ENCODE measurements at places on chromosomes 2 and 18. TPM values are rescaled to one million over a fixed set of nuclear protein-coding genes. Genes with fewer than 3 reads are reported as not detected.
A peak's percentile ranks its signal among the peaks of the same experiment; 100 is the strongest.

Gene TUBB8B
- total RNA-seq, result not detected

DNA sequence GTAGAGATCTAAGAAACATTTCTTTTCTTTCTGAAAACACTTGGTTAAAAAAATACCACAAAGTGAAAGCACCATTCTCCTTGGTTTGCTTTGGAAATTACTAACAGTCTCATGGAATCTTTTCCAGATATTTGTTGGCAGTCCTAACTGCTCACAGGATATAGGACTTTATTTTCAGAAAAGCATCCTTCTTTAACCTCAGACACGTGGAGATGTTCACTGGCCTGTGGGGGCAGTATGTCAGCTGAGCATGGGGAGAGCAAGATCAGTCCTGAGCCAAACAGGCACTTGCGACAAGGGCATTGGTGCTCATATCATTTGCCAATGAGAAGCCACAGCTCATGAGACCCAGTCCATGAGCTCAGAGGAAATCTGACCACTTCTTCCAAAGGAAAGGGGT is 371.9 kb downstream of the NBAS start:
- DNase-seq, result no peak

- DNase-seq, result no peak
These were observed 253.2 kb downstream of the TTC32 start for GRCh38 chr2:19648583-19648982.

Gene AMER3
- not detected for total RNA-seq

- DNase-seq, result peak; percentile 7
These were observed 165.6 kb downstream of the KLHL29 start for GRCh38 chr2:23550553-23550952.

GRCh38 chr2:128531856-128532255 is 213.2 kb upstream of the HS6ST1 start:
- DNase-seq, result peak; percentile 30

DNA sequence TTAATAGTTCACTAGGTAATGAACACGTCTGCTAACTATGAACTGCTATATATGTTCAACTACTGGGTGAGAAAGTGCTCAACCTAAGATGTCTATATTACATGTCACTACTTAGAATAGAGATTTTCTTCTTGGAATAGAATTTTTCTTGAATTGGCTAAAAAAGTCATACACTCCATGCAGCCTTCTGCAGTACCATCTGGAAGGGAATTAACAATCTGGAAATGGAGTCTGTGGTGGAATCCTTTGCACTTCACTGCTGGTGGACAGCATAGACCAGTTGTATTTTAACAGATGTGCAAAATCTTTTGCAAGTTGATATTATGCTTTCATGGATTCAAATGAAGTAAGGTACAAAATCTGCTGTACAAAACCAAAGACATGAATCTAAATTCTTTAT is 799.6 kb downstream of the KCNJ3 start:
- no peak for DNase-seq

Gene BMP10
- not detected for total RNA-seq

DNA sequence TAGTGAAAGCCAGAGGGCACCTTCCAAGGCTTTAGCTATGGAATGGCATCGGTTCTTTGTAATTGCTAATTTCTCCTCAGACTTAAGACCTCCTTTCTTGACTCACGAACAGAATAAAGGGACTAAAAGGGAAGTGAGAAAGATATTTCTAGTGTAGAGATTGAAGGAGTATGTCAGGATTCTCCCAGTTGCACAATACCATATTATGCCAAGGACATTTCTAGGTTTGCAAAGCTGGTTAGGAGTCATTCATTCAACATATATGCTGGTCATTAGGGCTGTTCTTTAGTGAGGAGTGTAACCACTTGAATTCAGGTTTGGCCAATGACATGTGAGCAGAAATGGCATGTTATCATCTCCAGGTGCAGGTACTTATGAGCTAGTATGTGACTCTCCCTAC is 7.4 kb downstream of the REEP1 start:
- DNase-seq, result no peak

GRCh38 chr2:223075301-223076270 is 23.6 kb downstream of the KCNE4 start:
- no peak for DNase-seq

DNA sequence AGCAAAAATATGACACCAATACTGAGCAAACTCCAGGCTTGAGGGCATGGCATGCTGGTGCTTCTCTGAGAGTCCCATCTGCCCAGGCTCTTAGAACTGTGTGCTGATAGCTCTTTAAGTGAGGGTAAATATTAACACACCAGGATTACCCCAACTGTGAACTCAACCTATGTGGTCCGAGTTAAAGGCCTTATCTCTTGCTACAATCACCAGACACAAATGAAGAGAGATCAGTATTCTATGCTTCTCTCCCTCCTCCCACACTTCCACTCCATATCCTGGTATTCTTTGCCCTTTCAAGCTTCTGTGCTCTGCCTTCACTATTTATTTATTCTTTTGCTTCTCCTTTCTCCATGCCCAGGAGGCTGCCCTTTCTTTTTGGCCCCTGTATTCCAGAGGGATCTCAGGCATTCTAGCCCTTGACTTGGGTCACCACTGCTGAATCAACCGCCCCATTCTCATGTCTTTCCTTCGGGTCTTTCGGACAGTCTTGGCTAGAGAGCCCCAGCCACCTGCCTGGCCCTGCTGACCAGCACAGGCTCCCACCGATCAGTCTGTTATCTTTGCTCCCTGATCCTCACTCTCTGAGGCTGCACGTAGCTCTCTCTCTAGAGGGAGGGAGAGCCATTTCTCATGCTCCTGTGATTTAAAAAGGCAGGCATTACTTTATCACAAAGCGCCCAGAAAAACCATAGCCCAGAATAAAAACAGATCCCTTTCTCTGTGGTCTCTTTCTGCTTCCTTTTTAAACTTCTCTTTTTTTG is 17.2 kb upstream of the HK2 start:
- no peak for DNase-seq

DNA sequence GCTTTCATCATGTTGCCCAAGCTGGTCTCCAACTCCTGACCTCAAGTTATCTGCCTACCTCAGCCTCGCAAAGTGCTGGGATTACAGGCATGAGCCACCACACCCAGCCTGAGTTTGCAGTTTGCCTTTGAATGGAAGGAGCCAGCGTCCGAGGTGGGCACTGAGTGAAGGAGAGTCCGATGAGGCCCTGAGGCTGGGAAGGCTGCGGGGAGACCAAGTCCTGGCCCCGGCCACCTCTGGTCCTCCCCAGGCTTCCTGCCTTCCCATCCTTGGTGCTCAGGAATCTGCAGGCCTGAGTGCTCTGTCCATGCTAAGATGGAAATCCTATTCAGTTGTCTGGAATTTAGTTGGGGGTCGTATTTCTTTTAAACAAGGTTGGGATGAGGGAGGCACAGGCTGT is 82.9 kb downstream of the SMIM21 start:
- no peak for DNase-seq

Gene KYNU
- total RNA-seq, result 0.26 TPM

DNA sequence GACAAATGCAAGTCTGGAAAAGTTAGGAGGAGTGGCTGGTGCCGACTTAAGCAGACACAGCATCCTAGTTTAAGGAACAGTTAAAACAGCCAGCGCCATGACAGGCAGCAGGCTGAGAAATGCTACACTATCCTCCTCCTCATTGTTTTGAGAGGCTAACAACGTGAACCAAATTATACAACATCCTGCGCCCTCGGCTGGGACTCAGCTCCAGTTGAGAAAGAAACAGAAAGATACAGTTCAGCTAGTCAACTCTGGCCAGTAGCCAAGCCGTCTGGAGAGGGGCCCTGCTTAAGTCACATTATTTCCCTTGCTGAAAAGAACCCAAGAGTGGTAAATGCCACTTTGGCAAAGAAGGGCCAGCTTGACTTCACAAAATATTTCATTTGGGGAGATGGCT is 90.2 kb downstream of the BCL11A start:
- DNase-seq, result no peak

Gene LIPG
- total RNA-seq, result 1.3 TPM

- DNase-seq, result peak; percentile 5
These were observed 14.3 kb downstream of the DSG2 start for GRCh38 chr18:31512203-31512764.

Gene TRIP12
- total RNA-seq, result 240 TPM

- peak; percentile 94 for DNase-seq
These were observed 54.9 kb upstream of the MAP2 start for GRCh38 chr2:209368914-209369313.

DNA sequence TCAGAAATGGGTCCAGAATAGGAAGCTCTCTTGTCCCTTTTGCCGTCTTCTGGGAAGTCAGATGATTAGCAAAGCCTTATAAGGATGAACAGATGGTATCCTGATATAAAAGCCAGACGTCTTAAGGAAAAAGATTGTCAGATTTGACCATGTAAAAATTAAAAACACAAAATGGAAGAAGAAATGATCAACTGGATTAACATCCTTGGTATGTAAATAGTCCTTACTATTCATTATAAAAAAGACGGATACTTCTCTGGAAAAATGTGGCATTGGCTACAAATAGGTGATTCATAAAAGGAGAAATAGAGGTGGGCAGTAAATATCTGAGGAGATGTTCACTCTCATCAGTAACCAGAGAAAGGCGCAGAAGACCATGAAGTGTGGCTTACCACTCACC is 33.7 kb upstream of the SCLY start:
- no peak for DNase-seq

Gene HIBCH
- 12.8 TPM for total RNA-seq

GRCh38 chr18:47870605-47871004 is 59.9 kb downstream of the SMAD2 start:
- DNase-seq, result peak; percentile 23

- no peak for DNase-seq
These were observed 10.3 kb downstream of the TUBB6 start for GRCh38 chr18:12318334-12318697.
